Subcutaneous preadipocyte (primary cell): ENCODE measurements at places on chromosomes 6 and 20. TPM values are rescaled to one million over a fixed set of nuclear protein-coding genes. Genes with fewer than 3 reads are reported as not detected.

MDFI gene
- total RNA-seq, result not detected in 2 replicates

MMP24 gene
- under 0.01 TPM in 2 replicates for total RNA-seq

IL17F gene
- total RNA-seq, result not detected in 2 replicates

TP53TG5 gene
- total RNA-seq, result not detected in 2 replicates

OR2H1 gene
- total RNA-seq, result not detected in 2 replicates

ADGRF5 gene
- total RNA-seq, result 0.37 TPM in 1 of 2 replicates, not detected in the other

PRSS16 gene
- total RNA-seq, result not detected in 2 replicates

FAM162B gene
- 0.73 and 3.7 TPM in 2 replicates for total RNA-seq

MYT1 gene
- total RNA-seq, result not detected in 2 replicates

SPTLC3 gene
- total RNA-seq, result 8.5 and 10.0 TPM in 2 replicates

ATP6V1G2 gene
- total RNA-seq, result 1.8 TPM in 2 replicates

CLPSL2 gene
- total RNA-seq, result not detected in 2 replicates

SPATA25 gene
- 1.4 and 1.5 TPM in 2 replicates for total RNA-seq

TRIM26 gene
- total RNA-seq, result 16.5 and 19.4 TPM in 2 replicates

SOD2 gene
- total RNA-seq, result 189 and 468 TPM in 2 replicates

RAET1E gene
- 1.5 and 2.2 TPM in 2 replicates for total RNA-seq

HDGFL1 gene
- total RNA-seq, result not detected in 2 replicates

LTA gene
- not detected in 2 replicates for total RNA-seq

ATRN gene
- total RNA-seq, result 31.2 and 33.6 TPM in 2 replicates

PRDM13 gene
- total RNA-seq, result not detected in 2 replicates

GPSM3 gene
- 1.1 and 1.4 TPM in 2 replicates for total RNA-seq

RRAGD gene
- total RNA-seq, result 0.59 and 2.2 TPM in 2 replicates

SLC4A11 gene
- total RNA-seq, result 0.37 and 1.6 TPM in 2 replicates

ENPP1 gene
- total RNA-seq, result 3.7 and 8.0 TPM in 2 replicates

MUC22 gene
- total RNA-seq, result not detected in 2 replicates

HACE1 gene
- 14.3 and 16.4 TPM in 2 replicates for total RNA-seq

SLC2A4RG gene
- total RNA-seq, result 22.0 and 34.0 TPM in 2 replicates

ZKSCAN4 gene
- total RNA-seq, result 4.5 and 4.8 TPM in 2 replicates

TBXT gene
- total RNA-seq, result not detected in 2 replicates

TAAR2 gene
- total RNA-seq, result not detected in 2 replicates

ZSWIM3 gene
- 3.9 and 4.8 TPM in 2 replicates for total RNA-seq
